ENCODE measurements at places on chromosomes 13 and 19.

GRCh38 chr13:79290595-79291244 lies 115.3 kb downstream of the RBM26 start:
- DNase-seq: no peak

GRCh38 chr13:37576601-37577000 lies 22.0 kb downstream of the POSTN start:
- no peak for DNase-seq

DNA sequence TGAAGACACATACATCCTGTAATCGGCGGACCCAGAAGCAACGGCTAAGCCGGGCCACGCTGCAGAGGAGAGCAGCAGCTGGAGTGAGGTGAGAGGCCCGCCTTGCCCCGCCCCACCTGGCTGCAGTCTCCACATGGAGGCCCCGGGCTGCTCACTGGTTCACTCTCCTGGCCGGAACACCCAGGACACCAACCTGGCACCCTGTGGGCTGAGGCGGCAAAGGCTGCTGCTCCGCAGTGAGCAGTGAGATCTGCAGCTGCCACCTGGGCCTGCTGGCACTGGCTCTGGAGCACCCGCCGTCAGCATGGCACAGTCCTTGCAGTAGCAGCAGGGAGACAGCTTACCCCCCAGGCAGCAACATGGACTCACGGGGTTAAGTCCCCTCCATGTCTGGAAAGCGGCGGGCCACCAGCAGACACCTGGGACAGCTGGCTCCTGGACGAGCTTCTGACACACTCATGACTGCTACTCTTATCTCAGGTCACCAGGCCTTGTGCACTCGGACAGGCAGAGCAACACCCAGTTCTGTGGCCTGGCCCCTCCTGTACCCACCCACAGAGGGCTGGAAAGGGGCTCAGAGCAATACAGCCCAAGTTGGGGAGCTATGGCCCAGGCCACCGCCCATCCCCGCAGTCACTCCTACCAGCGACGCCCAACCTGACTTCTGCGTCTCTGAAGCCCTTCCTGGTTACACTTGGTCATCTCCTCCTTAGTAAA lies 13.2 kb upstream of the KPTN start:
- DNase-seq: no peak

- DNase-seq: no peak
These were observed 32.1 kb downstream of the SLC25A30 start for GRCh38 chr13:45385907-45386553.

- DNase-seq: no peak
These were observed 20.4 kb downstream of the CHERP start for GRCh38 chr19:16521715-16522289.

DNA sequence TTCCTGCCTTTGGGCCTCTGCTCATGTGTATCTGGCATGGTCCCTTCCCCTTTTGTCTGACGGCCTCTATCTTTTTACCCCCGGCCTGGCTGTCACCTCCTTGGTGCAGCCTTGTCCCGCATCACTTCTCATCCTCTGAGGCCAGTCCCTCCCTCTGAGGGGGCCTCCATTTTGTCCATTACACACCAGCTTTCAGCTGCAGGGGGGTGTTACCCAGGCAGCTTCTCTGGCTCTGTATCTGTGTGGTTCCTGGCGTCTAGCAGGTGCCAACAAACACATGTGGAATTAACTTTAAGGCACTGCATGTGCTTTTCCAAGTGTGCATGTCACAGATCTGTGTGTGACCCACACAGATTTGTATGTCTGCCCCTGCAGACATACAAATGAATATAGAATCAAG lies 52.4 kb downstream of the LYL1 start:
- DNase-seq: no peak

DNA sequence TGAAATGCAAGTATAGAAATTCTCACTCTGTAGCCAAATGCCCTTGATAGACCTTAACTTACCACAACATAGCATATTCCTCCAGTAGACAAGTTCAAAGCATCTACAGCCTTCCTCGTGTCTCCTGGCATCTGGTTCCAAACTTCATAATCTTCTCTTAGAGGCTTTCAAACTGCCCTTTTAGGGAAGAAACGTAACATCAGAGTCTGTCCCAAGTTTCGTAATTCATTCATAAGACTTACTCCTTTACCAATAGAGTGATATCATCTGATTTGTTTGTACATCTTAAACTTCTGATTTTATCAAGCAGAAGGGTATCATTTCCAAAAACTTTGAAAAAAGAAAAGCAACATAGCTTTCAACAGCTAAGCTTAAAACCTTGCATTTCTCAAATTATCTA lies 137.4 kb downstream of the SPRY2 start:
- no peak for DNase-seq

DNA sequence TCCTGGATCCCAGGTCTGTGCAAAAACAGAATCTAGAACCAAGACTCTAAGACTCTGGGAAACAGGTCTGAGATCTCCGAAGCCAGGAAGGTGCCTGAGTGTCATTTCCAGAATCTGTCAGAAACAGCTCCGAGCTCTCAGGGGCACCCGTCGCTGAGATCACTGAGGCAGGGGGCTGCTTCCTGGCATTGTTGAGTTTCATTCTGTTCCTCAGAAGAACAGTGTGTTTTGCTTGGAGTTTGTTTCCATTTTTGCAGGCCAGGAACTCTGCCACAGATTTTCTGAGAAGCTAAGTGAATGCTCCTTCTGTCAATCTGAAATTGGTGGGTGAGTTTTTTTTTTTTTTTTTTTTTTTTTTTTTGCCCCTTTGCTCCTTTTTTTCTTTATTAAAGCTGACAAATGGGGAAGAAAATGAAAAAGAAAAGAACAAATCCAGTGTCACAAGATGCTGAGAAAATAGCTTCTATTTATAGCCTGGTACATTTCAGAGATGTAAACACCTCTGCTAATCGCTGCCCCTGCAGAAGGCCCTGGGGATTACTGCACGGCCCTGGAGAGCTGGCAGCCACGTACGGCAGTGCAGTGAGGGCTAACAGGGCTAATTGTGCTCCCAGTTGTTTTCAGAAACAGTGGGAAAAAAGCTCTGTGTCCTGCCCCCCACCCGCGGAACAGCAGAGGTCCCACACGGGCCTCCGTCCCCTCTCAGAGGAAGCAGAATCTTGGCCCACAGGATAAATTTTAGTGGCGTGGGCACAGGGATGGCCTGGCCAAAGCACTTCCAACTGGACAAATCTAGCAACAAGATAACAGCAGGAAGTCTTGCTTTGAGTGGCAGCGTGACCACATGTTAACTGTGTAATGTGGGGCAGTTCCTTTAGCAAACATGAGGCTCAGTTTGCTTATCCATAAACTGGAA lies 237.6 kb upstream of the IRS2 start:
- DNase-seq: no peak

- peak; percentile 74 for DNase-seq
These were observed 977 bp downstream of the IRGQ start for GRCh38 chr19:43594710-43595604.

DNA sequence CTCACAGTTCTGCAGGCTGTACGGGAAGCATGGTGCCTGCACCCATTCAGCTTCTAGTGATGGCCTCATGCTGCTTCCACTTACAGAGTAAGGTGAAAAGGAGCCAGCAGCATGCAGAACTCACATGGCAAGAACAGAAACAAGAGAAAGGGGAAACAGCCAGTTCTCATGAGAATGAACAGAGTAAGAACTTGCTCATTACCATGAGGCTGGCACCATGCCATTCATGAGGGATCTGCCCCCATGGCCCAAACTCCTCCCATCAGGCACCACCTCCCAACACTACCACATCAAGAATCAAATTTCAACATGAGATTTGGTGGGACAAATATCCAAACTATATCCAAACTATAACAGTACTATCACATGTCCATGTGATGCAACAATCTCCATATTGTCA lies 72.1 kb downstream of the KATNAL1 start:
- DNase-seq: no peak

- no peak for DNase-seq
These were observed 19.0 kb downstream of the KCTD15 start for GRCh38 chr19:33815380-33816340.

GRCh38 chr19:5001615-5002014 lies 32.7 kb downstream of the KDM4B start:
- DNase-seq: peak; percentile 24

- no peak for DNase-seq
These were observed 387.4 kb downstream of the PCDH9 start for GRCh38 chr13:66842766-66843165.

DNA sequence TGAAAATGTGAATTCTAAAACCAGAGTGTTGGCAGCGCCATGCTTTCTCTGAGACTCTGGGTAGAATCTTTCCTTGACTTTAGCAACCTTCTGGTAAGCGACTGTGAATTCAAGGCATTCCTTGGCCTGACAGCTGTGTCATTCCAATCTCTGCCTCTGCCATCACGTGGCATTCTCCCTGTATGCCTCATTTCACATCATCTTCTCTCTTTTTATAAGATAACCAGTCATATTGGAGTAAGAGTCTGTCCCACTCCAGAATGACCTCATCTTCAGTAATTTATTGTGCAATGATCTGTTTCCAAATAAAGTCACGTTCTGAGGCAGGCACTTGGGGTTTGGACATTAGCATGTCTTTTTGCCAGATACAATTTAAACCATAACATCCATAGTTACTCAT lies 103.4 kb upstream of the POSTN start:
- no peak for DNase-seq

- DNase-seq: no peak
These were observed 191.3 kb downstream of the STK24 start for GRCh38 chr13:98385606-98386005.

GRCh38 chr13:105928901-105929300 lies 606.6 kb downstream of the EFNB2 start:
- DNase-seq: no peak

- no peak for DNase-seq
These were observed 418.0 kb downstream of the NDFIP2 start for GRCh38 chr13:79898996-79899395.

DNA sequence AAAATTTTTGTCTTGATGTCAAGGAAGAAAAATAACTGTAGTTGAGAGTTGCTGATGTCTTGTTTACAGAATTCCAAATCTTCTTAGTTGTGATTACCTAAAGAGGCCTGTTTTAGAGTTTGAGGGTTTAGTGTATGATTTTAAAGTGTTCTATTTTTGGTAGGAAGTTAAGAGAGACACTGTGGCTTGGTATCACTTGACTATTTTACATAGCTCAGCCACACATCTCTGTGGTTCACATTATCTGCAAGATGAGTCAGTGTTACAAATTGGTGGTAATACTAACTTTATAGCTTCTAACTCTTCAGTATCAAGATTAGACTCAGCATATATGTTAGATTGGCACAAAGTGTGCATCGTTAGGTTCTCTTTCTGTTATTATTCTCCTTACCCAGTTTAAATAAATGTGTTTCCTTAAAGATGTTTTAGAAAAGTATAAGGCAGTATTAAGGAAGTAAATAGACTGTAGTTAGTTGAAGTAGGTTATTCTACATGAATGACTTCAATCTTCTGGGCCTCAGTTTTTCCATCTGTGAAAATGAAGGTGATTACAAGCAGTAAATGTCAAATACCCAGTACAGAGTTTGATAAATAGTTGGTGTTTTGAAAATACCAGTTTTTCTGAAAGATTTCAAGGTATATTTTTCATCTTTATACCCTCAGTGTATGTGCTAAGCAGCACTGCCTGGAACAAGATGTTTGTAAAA lies 33.4 kb downstream of the COG6 start:
- DNase-seq: no peak

GRCh38 chr19:36417752-36418286 lies 625 bp downstream of the ZFP82 start:
- DNase-seq: no peak

DNA sequence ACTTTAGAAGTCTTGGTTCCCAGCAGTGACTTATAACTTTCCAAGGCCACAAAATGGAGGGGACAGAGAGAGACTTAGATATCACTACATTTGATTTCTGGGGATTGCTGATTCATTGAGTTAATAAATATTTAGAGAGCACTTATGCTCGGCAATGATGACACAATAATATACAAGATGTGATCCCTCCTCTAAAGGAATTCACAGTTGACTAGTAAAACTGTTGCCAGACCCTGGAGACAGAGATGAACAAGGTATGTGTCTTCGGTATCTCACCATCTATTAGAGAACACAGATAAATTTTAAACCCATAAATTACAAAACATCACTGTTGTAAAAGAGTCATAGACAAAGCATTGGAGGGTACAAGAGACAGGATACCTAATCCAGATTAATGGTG lies 437.5 kb downstream of the FOXO1 start:
- DNase-seq: no peak

GRCh38 chr13:114043421-114044053 lies 69.7 kb upstream of the C13orf46 start:
- DNase-seq: no peak

GRCh38 chr13:50850445-50850844 lies 7.0 kb upstream of the DLEU7 start:
- DNase-seq: no peak

- peak; percentile 70 for DNase-seq
These were observed 1.9 kb upstream of the ZNF580 start for GRCh38 chr19:55638864-55639359.

DNA sequence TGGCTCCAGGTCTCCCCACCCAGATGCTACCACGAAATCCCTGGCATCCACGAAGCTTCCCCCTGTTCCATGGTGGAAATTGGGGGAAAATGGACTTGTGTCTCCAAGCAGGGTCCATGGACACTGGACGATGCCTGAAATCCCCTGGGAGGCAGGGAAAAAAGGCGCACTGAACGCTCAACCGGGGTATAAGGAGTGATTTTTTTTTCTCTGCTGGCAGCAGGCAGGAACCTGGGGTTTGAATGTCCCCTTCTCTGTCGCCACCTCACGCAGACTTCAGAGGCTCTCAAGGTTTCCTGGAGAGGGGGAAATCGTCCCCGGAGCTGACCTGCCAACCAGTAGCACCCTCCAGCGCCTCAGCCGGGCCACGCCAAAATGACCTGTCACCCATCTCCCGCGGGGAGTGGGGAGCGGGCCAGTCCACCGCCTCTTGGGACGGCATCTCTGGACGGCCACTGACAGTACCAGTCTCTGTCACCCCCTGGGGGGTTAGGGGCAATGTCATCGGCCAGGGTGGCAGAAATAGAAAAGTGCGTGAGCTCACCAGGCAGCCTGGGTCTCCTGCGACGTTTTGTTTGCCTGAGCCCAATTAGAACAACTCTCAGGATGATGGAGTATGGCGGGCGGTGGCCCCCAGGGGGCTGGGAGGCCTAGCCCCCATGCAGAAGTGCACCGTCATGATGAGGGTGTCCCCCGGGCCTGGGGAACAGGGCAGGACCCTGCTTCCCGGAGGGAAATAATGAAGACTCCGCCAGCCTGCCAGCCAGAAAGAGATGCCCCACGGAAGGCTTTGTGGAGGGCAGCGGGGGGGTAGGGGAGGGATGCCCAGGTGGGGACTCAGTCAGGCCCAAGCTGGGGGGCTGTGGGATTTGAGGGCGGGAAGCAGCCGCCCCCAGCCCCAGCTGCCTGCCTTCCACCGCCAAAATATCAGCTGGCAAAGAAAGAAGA lies 2.6 kb downstream of the PTPRS start:
- no peak for DNase-seq

DNA sequence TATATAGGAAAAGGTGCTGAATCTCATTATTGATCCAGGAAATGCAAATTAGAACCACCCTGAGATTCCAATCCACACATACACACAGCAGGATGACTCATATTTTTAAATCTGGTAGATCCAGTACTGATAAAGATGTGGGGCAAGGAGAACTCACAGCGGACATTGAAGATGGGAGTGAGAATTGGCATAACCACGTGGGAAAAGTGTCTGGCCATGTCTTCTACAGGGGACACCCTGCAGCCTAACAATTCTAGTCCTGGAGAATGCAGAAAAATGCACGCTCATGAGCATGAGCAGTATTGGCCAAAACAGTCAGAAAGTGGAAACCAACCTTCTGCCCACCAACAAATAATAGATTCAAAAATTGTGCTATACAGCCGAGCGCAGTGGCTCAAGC lies 13.5 kb upstream of the BCL3 start:
- DNase-seq: no peak

- DNase-seq: no peak
These were observed 15.8 kb downstream of the ACTN4 start for GRCh38 chr19:38663156-38663651.

- no peak for DNase-seq
These were observed 14.3 kb upstream of the FNDC3A start for GRCh38 chr13:48961379-48961778.
